ENCODE measurements at places on chromosomes 6 and 20.

DNA sequence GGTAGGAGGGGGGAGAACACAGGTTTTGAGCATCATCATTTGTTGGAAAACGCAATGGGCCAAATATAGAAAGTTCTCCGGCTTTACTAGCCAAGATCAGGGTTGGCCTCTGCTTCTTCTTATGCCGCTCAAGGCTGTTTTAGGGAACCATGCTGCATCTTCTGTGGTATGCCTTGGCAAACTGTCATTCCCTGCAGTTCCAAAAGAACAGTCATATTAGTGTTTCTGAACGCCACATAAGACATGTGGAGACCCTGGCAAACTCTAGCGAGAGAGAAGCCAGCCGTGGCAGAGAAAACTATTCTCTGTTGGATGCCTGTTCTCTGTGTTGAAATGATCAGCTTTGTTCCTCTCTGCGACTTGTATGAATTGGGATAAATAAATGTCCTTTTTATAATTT, 10.8 kb downstream of the ACTR5 start:
- no peak for DNase-seq

GRCh38 chr20:62808211-62808865, 3.7 kb downstream of the OGFR start:
- DNase-seq, result peak; percentile 57

- no peak for DNase-seq
Observed at GRCh38 chr6:41605649-41606048, 32.6 kb upstream of the MDFI start.

DNA sequence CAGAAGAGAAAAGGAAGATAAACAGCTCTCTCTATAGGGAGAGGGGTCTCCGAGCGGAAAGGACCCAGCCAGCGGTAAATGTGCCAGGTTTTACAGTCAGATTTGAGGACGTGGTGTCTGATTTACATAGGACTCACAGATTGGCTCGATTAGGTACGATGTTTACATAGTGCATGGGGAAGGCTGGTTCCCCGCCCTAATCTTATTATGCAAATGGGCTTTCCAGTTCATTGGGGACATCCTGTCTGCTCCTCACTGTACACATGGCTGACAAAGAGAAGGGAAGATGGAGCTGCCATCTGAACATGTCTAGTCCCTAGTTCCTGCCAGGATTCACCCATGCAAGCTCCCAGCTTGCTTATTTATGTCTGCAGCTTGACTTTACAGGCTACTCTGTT, 119.9 kb downstream of the RNF144B start:
- DNase-seq, result no peak

GRCh38 chr6:43125119-43125518, 46.0 kb upstream of the SRF start:
- no peak for DNase-seq

- DNase-seq, result no peak
Observed at GRCh38 chr20:5608442-5609161, 141.6 kb upstream of the SHLD1 start.

DNA sequence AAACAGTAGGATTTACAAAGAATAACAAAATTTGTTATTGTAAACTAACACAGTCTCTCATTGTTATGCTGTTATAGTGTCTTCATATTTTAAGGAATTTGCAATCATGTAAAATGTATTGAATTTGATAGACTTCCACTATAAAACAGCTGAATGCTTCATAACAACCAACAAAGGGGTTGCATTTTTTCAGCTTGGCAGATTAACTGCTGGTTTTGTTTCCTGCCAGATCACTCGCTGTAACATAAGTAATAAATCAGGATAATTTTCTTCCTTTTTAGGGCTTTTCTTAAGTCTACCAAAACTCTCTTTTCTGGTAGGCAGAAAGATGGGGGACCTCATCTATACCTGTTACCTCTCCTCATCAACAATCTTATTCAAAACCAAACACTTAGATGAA, 169.8 kb downstream of the SAMD5 start:
- no peak for DNase-seq

- DNase-seq, result no peak
Observed at GRCh38 chr6:157998707-157999167, 17.1 kb downstream of the SYNJ2 start.

DNA sequence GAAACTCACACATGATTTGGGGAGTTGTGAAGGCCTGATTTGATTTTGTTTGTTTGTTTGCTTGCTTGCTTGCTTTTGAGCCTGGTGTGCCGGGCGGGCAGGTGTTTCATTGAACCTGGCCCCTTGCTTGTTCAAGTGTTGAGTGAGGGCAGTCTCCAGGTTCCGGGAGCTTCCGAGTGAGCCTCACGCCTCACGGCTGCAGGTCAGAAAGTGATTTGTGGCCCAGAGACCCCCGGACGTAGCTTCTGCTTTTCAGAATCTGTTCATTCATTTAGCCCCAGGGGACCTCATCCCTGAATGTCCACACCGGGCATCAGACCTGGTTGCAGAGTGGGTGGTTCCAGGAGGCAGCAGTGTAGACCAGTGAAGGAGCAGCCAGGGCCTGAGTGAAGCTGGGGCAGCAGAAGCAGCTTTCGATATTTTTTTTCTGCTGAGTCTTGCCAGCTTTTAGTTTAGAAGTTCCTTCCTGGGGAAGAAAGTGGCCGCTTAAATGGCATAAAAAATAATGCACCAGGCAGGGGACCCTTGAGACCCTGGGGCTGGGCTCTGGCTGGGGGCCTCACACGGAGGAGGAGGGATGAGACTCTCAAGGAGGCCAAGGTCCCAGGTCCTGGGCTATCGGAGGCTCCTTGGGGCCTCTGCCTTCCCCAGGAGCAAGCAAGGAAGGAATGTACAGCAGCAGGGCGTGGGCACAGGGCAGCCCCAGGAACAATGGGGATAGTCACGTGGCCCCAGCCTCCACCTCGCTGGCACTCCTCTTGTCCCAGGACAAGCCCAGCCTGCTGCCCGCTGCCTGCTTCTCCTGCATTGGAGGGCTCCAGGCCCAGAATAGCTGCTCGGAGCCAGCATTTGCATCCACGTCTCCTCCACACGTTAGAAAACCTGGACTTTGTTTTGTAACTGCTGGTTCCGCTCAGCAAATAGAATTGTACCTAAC, 89.2 kb upstream of the BHLHE23 start:
- no peak for DNase-seq

DNA sequence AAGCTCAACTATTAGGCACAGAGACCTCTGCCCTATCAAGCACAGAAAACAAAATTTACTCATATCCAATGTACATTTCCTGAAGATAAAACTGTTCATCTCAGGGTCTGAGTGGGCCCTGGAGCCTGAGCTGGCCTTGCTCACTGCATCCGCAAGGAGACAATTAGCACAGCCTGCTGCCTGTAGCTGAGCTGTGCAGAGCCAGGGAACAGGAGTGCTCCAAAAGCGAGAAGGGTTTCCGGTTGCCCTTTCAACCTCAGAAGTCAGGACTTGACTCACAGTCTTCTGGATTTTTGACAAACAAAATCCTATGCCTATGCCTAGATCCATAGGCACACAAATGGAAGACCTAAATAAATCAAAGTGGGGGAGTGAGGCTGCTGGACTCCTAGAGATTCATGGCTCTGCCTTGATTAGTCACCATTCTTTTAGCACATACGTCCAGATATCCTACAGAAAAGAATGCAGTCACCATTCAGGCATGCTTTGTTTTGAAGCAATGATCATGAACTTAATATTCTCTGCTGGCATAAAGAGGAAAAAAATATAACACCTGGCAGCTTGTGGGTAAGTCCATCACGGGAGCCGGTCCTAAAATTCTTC, 73.5 kb downstream of the BFSP1 start:
- DNase-seq, result no peak

- DNase-seq, result no peak
Observed at GRCh38 chr6:35781290-35781689, 471 bp downstream of the CLPSL1 start.

GRCh38 chr6:15401769-15402250, 155.9 kb downstream of the JARID2 start:
- DNase-seq, result no peak

GRCh38 chr20:12047838-12048432, 130.2 kb downstream of the BTBD3 start:
- no peak for DNase-seq

DNA sequence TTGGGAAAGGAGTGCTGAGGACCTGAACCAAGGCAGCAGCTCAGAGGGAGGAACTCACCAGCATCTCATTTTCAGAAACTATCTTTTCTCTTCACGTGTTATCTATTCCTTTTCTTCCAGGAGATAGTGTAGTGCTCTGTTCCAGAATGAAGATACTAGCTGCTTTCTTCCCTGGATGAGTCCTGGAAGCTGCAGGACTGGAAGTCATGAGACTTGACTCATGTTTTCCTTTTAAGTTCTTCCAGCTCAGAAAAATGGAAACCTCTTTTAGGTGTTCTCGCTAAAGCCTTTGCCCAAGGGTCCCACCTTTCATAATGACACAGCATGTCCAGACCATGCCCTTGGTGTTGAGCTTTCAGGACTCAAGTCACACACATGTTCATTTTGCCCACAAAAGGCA, 106.7 kb downstream of the UNC5CL start:
- DNase-seq, result no peak

- no peak for DNase-seq
Observed at GRCh38 chr6:152085451-152085921, 278.0 kb downstream of the ESR1 start.

- no peak for DNase-seq
Observed at GRCh38 chr20:57580478-57581201, 19.7 kb downstream of the PCK1 start.

- DNase-seq, result no peak
Observed at GRCh38 chr6:161476711-161477110, 202.8 kb upstream of the AGPAT4 start.

- DNase-seq, result no peak
Observed at GRCh38 chr6:170052991-170053821, 237.7 kb downstream of the DLL1 start.

DNA sequence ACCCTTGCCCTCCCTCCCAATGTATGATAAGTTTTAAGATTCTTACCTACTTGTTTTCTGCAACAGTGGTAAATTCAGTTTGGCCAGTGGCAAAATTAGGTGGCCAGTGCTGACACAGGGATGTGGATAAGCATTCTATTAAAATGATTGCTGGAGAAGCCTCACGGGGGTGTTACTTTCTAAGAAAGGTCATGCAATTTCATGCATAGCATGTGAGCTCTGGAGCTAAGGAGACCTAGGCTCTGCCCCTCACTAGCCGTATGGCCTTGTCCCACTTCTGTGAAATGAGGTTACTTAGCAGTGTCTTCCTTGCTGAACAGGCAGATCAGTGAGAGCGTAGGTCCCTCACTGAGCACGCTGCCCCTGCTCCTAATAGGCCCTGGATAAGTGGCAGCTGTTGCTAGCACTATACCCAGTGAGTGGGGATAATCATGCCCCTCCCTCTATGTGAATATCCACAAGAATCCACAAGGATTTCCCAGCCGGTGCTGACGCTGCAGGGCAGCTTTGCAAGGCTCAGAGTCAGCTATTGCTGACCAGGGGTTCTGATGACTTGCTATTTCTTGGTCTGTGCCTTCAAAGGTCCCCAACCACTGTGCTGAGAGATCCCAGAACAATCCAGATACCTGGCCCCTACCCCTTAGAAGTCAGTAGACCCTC, 86.5 kb upstream of the MRPS10 start:
- DNase-seq, result no peak

DNA sequence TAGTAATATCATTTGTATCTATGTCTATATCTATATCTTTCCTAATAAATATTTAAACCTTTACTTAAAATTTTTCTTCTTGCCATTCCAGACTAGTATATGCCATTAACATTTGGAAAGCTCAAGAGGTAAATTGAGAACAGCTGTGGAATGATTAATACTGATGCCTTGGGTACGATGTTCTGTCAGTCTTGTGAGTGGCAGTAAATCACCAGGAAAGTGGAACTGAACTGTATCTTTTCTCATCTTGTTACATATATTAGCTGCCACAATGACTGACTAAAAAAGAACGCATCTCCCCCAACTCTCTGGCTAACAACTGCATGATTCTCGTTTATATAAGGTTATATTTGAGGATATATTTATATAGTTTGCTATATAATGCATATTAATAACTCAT, 137.0 kb upstream of the ASCC3 start:
- no peak for DNase-seq

GRCh38 chr6:167245591-167245990, 45.5 kb upstream of the UNC93A start:
- DNase-seq, result no peak

DNA sequence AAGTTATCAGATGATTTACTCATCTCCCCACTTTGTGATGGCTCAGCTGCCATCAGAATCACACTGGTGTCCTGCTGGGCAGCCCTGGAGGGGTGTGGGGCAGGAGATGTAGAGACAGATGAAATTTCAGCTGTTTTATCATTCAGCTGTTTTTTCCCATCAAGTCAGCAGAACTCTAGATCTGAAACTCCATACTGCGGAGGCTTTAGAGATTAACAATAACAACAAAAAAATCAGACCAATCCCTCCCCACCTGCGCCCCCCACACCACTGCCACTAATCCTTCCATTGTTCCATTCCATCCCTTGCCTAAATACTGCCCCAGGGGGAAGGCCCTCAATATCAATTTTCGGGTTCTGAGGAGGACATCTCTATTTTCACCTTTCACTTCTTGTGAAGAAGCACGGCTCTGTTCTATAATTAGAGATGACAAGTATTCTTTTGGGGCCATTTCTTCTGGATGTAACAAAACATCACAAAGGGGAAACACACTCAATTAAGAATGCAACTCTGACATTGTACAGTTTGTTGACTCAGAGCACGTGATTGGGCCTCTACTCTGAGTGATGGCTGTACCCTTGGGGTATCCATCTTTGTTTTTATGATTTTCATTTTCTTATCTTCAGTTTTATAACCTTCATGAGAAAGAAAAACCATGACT, 396.3 kb downstream of the ZFAND3 start:
- DNase-seq, result no peak

DNA sequence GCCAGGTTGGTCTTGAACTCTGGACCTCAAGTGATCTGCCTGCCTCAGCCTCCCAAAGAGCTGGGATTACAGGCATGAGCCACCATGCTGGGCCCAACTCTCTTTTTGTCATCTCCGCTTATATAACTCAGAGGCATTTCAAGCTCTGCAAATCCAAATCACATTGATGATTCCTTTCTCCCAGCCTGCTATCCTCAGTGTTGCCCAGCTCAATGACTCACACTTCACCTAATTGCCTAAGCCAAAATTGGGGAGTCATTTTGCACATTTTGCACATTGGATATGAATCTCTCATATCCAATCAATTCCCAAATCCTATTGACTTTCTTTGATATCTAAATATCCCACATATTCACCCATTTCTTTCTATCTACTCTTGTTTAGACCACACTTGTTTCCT, 3.9 kb downstream of the UTRN start:
- DNase-seq, result no peak

DNA sequence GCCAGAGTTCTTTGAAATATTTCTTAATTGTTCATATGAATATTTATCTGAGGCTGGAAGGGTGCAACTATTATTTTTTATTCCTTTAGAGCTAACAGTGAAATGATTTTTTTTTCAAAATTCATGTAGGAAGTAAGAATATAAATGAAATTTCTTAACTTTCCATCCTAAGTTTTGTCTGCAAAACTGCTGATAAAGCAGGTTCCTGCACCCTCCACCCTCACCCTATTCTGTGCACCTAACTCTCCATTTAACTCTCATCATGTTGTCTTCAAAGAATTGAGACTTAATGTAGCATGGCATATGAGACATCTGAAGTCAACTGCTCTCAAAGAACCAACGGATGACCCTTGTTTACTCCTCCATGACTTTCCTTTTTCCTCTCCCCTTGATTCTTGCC, 23.5 kb upstream of the MANEA start:
- DNase-seq, result no peak

Measured in tibial nerve (tissue), 4 donors.